ENCODE measurements at places on chromosomes 6 and 20.

DNA sequence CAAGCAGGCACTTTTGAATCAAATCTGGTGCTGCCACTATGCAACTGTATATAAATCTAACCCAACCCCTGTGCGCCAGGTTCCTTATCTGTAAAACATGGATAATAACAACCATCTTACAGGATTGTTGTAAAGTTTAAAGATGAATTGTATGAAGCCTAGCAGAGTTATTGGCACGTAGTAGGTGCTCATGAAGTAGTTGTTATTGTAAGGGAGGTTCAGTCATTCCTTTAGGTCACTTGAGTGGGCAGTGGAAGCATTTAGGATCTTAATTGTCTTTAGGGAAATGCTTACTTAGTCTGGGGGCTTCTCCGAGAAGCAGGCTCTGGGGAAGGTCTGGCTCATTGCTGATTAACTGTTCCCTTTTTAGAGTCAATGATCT lies 29.8 kb upstream of the PKIG start:
- no peak for DNase-seq

DNA sequence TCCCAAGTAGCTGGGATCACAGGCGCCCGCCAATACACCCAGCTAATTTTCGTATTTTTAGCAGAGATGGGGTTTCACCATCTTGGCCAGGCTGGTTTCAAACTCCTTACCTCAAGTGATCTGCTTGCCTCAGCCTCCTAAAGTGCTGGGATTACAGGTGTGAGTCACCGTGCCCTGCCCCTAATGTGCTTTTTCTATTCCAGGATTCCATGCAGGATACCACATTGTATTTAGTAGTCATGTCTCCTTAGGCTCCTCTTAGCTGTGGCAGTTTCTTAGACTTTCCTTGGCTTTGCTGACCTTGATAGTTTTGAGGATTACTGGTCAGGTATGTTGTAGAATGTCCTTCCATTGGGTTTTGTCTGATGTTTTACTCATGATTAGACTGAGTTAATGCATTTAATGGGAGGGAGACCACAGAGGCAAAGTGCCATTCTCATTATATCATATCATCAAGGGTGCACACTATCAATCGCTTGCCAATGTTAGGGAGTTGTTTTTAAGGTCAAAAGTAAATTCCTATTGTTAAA lies 39.6 kb upstream of the TNFAIP3 start:
- no peak for DNase-seq

- no peak for DNase-seq
Measured at GRCh38 chr20:11054266-11054993, 380.6 kb upstream of the JAG1 start.

DNA sequence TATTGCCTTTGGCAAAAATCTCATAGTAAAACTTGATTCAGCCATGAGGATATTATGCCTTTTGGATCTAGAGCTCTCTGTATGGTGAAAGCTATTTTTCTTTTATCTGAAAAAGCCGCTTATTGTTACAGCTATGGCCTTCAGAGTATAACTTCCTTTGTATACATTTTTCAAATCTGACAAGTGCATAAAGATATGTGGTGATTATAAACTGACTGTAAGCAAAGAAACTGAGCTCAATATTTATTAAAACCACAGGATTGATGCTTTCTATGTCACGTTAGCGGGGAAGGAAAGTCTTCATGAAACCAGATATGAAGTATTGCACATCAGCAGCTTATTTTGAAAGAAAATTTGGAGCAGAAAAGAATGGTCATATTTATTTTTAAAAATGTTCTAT lies 151.8 kb downstream of the THEMIS start:
- DNase-seq, result no peak

GRCh38 chr6:166798652-166799051 lies 157.7 kb downstream of the RNASET2 start:
- DNase-seq, result no peak

- DNase-seq, result peak; percentile 18
Measured at GRCh38 chr20:3741836-3742458, 9.5 kb downstream of the HSPA12B start.

DNA sequence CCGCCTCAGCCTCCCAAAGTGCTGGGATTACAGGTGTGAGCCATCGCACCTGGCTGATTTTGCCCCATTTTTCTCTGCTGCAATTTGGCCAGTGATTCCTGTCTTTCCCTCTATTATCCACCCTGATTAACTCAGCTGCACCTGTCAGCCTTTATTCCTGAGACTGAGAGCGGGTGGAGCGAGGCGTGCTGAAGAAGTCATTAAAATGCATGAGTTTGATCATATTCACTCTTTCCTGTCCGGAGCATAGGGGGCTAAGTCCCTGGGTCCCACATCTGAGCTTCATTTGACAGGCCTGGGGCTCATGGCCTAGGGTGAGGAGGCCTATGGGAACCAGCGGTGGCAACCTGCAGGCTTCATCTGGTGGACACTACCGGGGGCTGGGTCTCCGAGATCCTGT lies 25.7 kb upstream of the CTNNBL1 start:
- no peak for DNase-seq

- no peak for DNase-seq
Measured at GRCh38 chr6:162372106-162372505, 355.5 kb downstream of the PRKN start.

DNA sequence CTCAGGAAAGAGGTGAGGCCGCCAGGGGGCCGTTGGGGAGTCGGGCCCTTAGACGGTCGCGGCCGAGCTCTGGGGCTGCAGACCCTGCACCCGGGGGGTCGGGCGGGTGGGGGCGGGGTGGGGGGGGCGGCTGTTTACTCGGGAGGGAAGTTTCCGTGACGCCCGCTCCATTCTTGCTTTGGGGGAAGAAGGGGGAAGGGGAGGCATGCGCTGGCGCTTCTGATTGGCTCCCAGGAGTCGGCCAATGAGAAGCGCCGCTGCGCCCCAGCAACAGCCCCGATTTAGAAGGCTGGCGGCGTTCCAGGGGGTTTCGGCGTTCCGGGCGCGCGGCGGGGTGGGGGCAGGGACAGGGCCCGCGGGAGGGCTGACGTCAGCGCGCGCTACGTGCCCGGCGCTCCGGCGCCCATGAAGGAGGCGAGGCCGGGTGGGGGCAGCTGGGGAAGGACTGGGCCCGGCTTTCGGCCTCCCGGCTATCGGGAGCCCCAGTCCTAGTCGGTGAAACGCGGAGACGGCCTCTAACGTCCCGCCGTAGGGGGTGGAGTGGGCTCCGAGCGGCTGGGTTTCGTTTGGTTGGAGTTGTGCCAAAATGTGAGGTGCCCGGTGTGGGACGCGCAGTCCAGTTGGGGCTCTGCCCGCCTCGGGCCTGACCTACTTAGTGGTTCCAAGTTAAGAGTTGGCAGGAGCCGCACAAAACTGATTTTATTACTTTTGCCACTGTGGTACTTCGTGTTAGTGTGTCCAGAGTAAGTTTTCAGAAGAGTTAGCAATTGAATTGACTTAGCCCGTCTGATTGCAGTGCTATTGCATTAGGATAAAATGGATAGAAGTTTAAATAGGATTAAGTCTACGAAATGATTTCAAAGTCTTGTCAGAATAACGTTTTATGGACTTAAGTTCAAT lies 1.1 kb downstream of the PNRC1 start:
- DNase-seq, result peak; percentile 95

- no peak for DNase-seq
Measured at GRCh38 chr6:129203190-129203900, 320.4 kb downstream of the LAMA2 start.

DNA sequence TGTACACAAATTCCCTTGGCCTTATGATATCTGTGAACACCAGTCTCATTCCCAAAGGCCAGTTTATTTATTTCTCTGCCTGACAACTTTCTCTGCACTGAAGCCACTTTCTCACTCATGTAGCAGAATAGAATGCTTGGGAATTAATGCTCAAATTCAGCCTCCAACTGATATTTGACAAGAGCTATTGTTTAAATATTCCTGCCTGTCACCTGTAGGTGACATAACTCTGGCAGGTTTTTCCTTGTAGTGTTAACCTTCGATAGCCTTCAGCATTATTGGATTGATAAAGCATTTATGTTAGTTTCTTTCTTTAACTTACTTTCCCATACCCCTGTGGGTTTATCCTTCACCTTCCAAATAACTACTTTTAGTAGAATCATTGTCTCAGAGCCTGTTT lies 1183.2 kb upstream of the ADGRB3 start:
- DNase-seq, result no peak

GRCh38 chr6:11389977-11390376 lies 147.6 kb upstream of the TMEM170B start:
- DNase-seq, result no peak

DNA sequence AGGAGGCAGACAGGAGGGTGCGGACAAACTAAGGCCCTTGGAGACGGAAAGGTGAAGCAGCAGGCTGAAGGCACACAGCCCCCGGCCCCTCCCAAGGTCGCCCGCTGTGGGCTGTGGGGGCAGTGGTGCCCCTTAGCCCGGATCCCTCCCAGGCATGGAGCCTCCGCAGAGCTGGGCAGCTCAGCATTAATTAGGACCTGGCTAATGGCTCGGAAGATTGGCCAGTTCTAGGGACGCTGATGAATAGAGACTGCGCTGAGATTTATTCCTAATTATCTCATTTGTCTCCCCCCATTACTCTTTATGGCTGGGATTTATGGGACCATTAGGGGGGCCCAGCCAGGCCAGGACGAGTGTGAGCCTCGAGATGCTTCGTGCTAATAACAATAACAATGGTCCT lies 20.4 kb downstream of the MDFI start:
- no peak for DNase-seq

- no peak for DNase-seq
Measured at GRCh38 chr6:15081447-15081846, 164.4 kb upstream of the JARID2 start.

GRCh38 chr6:74993136-74993535 lies 212.7 kb downstream of the COL12A1 start:
- no peak for DNase-seq

DNA sequence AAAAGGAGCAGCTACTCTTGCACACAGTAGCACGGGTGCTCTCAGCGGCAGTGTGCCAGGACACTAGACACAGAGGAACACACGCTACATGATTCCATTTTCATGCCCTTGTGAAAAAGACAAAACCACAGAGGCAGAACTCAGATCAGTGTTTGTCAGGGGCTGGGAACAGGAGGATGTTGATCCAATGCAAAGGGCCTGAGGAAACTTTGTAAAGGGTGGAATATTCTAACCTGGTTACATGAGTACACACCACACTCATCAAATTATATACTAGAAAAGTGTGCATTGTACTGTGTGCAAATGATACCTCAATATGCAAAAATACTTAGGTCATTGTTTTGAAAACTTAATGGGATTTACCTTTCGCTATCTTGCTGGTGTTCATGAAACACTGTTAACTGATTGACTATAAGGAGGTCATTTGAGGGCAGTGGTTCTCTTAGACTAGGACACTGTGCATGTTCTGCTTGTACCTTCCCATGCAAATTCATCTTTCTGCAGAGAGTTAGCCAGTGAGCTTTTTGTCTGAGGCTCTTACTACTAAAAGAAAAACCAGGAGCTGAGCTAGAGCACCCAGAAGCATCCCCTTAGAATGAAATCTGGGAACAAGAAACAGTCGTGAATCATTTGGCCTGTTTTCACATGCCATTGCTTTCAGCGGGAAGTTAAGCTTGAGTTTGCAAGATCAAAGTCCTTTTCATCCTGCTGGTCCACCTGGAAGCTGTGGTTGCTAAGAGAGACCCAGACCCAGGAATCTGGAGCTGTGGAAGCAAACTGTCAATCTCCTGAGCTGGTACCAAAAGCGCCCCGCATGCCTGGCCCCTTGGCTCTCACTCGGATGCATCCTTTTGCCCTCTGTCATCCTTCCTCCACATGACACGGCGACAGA lies 204.8 kb downstream of the TTLL2 start:
- no peak for DNase-seq

- DNase-seq, result no peak
Measured at GRCh38 chr6:144613859-144614258, 328.7 kb downstream of the UTRN start.

DNA sequence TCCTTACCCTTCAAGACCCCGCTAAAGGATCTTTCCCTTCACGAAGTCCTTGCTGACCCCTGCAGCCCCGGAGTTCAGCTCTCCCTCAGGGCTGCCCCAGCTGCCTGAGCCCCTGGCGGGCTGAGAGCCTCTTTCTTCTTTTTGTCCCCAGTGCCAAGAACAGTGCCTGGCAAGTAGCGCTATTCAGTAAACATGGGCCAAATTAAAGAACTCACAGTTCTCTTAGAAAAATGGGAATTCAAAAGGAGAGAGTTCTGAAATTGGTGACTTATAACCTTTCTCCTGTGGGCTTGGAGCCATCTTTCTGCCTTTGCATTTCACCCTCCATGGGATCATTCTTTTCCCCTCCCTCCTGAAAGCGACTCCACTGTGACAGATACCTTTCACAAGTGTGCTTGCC lies 227.2 kb downstream of the TMEM242 start:
- DNase-seq, result no peak

- DNase-seq, result no peak
Measured at GRCh38 chr6:26575494-26575939, 21.2 kb upstream of the ABT1 start.

- no peak for DNase-seq
Measured at GRCh38 chr6:98985391-98985790, 37.6 kb upstream of the FBXL4 start.

GRCh38 chr20:25352746-25353145 lies 37.9 kb downstream of the ABHD12 start:
- no peak for DNase-seq

- peak; percentile 26 for DNase-seq
Measured at GRCh38 chr6:79570129-79571029, 33.1 kb upstream of the LCA5 start.

DNA sequence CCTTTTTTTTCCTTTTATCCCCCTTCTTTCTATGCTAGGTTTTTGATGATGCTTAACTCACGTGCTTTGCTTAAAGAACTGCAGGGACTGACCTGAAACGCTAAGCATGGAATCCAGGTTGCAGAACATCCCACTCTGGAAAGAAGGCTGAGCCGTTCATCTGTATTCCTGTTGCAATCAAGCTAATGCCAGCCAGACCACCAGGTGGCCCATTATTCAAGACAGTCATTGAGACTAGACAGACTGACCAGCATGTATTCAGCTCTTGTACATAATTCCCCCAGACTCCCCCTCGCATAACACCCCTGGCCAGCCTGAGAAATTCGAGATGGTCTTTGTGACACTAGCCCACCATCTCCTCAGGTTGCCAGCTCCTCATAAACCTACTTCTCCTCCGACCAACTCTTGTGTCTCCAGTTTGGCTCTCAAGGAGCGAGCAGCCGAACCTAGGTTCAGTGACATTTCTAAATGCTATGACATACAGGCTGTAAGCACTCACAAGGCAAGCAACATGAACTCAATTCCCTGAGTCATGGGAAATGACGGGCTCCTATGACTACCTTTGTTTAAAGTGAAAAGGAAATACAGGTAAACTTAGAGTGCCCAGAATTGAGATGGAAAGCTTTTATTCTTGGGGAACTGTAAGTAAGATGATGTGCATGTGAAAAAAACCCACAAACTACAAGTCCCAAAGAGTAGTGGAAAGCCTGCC lies 309.3 kb upstream of the CDYL start:
- DNase-seq, result no peak

DNA sequence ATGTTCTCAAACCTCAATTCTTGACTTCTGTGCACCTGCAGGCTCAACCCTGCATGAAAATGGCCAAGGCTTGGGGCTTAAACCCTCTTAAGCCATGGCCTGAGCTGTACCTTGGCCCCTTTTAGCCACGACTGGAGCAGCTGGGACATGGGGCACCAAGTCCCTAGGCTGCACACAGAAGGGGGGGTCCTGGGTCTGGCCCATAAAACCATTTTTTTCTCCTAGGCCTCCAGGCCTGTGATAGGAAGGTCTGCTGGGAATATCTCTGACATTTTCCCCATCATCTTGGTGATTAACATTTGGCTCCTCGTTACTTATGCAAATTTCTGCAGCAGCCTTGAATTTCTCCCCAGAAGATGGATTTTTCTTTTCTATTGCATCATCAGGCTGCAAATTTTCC lies 119.4 kb upstream of the VGLL2 start:
- DNase-seq, result no peak
